ENCODE measurements at places on chromosomes 5 and 9. TPM values are rescaled to one million over a fixed set of nuclear protein-coding genes. Genes with fewer than 3 reads are reported as not detected.

SLC45A2 gene
- not detected for total RNA-seq

FGD3 gene
- 160 TPM for total RNA-seq

TEK gene
- not detected for total RNA-seq

- H3K4me3 ChIP-seq: no peak overlapping the region
- no peak for DNase-seq
- no peak overlapping the region for H3K27ac ChIP-seq
- no peaks in the 10 kb centered on the region for H3K27me3 ChIP-seq
- H3K36me3 ChIP-seq: no peaks in the 10 kb centered on the region
Observed at GRCh38 chr9:73597771-73598170, 446.1 kb downstream of the ANXA1 start.

DNA sequence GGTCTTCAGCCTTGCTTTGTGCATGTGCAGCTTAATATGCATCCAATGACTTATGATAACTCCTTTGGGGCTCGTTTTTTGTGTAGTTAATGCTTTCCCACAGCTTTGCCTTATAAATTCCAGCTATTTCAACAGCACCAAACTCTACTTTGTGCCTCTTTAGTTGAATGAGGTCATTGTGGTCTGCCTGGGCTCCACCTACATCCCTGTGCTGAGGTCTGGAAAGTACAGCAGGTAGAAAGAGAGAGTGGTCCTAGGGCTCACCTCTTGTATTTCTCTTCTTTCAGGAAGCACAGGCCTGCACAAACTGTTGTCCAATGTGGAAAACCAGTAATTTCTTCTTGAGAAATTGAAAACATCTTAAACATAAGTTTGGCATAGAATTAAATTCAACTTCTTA lies 167.2 kb downstream of the XRCC4 start:
- H3K4me3 ChIP-seq: no peak overlapping the region
- H3K4me1 ChIP-seq: peaks cover 2% of the 10 kb centered on the region
- DNase-seq: no peak
- peaks cover 2% of the 10 kb centered on the region for H3K36me3 ChIP-seq
- no peak overlapping the region for H3K27ac ChIP-seq

DNA sequence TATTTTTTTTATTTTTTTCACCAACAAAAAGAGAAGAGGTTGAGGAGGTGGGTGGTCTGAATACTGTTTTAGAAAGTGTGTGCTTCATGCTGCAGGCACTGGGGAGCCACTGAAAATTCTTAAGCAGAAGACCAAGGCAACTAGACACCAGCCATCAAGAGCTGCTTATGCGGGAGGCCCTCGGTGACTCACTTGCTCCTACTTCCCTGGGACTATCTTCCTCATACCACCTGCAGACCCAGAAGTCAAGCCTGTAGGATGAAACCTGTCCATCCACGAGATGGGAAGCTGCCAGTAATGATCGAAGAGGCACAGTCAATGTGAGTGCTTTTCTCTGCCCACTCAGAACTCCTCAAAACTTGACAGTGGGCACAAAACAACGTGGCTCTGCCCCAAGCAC lies 125.8 kb upstream of the SLC44A1 start:
- H3K36me3 ChIP-seq: no peaks in the 10 kb centered on the region
- peaks cover 45% of the 10 kb centered on the region for H3K4me1 ChIP-seq
- H3K4me3 ChIP-seq: no peak overlapping the region
- H3K27ac ChIP-seq: no peak overlapping the region
- DNase-seq: no peak
- no peaks in the 10 kb centered on the region for H3K27me3 ChIP-seq

- peaks cover 7% of the 10 kb centered on the region for H3K36me3 ChIP-seq
- peaks cover 6% of the 10 kb centered on the region for H3K27me3 ChIP-seq
- no peak overlapping the region for H3K27ac ChIP-seq
- no peak overlapping the region for H3K4me3 ChIP-seq
Observed at GRCh38 chr5:52985306-52985705, 3.8 kb upstream of the ITGA2 start.

- peaks cover 7% of the 10 kb centered on the region for H3K4me1 ChIP-seq
- DNase-seq: no peak
- H3K36me3 ChIP-seq: no peaks in the 10 kb centered on the region
Observed at GRCh38 chr9:136560586-136560985, 14.7 kb upstream of the NOTCH1 start.

GRCh38 chr5:96687812-96688453 lies 25.8 kb downstream of the CAST start:
- no peak for DNase-seq
- no peaks in the 10 kb centered on the region for H3K27me3 ChIP-seq
- H3K4me3 ChIP-seq: no peak overlapping the region

DNA sequence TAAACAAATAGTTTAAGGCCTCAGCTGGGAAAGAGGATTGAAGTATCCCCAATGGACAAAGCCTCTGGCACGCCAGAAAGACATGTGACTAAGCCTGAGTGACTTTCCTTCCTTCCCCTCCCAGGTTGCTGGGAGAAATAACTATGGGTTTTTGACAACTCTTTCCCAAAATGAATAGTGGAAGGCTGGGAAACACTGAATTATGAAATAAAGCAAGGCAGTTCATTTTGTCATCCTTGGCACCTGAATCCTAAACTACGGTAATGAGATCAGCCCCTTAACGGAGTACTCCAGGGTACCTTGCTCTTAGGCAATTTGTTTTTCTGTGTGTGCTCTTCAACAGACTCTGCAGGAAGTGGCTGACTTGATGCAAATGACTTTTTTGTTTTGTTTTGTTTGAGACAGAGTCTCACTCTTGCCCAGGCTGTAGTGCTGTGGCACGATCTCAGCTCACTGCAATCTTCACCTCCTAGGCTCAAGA lies 75.2 kb downstream of the LMNB1 start:
- H3K27me3 ChIP-seq: no peaks in the 10 kb centered on the region
- no peaks in the 10 kb centered on the region for H3K36me3 ChIP-seq
- DNase-seq: no peak
- peak overlapping the region; percentile 96 for H3K27ac ChIP-seq

GRCh38 chr5:71836084-71836483 lies 117.0 kb downstream of the CARTPT start:
- H3K4me3 ChIP-seq: no peak overlapping the region
- no peaks in the 10 kb centered on the region for H3K36me3 ChIP-seq
- H3K27me3 ChIP-seq: peaks cover 7% of the 10 kb centered on the region
- no peaks in the 10 kb centered on the region for H3K4me1 ChIP-seq
- no peak overlapping the region for H3K27ac ChIP-seq

DNA sequence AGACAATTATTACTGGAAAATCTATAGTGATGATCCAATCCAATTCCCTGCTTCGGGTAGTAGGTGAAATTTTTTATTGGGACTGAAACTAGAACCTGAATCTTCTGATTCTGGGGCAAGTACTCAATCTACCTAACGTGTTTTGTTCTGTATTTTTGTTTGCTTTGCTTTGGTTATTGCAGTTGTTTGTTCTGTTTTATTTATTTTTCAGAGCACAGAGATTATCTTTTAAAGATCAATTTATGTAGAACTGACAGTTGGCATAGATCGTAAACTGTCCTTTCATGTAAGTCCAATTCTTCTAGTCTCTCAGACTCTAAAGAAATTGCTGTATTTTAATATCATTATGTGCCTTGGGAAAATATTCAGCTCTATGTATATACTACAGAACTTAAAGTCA lies 401.6 kb downstream of the ANXA1 start:
- H3K4me3 ChIP-seq: no peak overlapping the region
- H3K27me3 ChIP-seq: no peaks in the 10 kb centered on the region
- H3K4me1 ChIP-seq: no peaks in the 10 kb centered on the region
- H3K27ac ChIP-seq: no peak overlapping the region
- H3K36me3 ChIP-seq: peaks cover 3% of the 10 kb centered on the region
- DNase-seq: no peak

GRCh38 chr9:74443036-74443750 lies 53.9 kb upstream of the RORB start:
- no peaks in the 10 kb centered on the region for H3K4me1 ChIP-seq
- H3K36me3 ChIP-seq: no peaks in the 10 kb centered on the region
- no peak overlapping the region for H3K27ac ChIP-seq

DNA sequence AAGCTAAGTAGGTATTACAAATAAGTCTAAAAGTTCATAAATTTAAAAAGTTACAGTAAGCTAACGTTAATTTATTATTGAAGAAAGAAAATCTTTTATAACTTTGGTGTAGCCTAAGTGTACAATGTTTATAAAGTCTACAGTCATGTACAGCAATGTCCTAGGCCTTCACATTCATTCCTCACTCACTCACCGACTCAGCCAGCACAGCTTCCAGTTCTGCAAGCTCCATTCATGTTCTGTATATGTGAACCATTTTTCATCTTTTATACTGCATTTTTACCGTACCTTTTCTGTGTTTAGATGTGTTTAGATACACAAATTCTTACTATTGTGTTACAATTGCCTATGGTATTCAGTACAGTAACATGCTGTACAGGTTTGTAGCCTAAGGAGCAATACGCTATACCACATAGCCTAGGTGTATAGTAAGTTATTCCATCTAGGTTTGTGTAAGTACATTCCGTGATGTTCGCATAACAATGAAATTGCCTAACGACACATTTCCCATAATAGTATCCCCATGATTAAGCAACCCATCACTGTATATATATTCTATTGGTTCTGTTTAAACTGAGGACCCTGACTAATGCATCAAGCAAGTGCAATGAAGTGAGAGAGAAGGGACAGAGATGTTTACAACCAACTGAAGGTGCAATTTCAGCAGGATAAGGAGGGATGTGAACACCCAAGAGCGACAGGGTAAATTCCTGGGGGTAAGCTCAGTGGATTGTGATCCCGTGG lies 88.9 kb upstream of the TRIO start:
- H3K27me3 ChIP-seq: no peaks in the 10 kb centered on the region
- no peak overlapping the region for H3K27ac ChIP-seq
- H3K4me1 ChIP-seq: no peaks in the 10 kb centered on the region

GRCh38 chr5:76808141-76808691 lies 10.6 kb upstream of the F2RL1 start:
- H3K4me3 ChIP-seq: no peak overlapping the region
- peaks cover 2% of the 10 kb centered on the region for H3K36me3 ChIP-seq
- H3K4me1 ChIP-seq: peaks cover 3% of the 10 kb centered on the region
- no peak overlapping the region for H3K27ac ChIP-seq
- DNase-seq: no peak

DNA sequence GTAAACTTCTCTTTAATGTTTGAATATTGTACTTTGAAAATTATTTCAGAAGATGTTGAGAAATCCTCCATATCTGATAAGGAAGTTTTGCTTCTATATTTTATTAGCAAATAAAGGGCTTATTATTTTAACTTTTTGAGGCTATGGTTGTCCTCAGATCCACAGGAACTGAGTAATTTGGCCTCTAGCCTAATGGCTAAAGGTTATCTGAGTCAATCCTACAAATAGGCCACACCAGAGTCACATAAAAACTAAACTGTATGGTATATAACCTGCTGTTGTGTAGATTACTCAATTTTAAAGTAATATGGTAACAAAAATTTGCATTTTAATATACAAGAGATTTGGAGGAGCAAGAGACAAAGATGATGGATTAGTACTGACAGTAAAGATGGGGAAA lies 549.2 kb upstream of the GRAMD2B start:
- DNase-seq: no peak
- no peaks in the 10 kb centered on the region for H3K4me1 ChIP-seq
- no peaks in the 10 kb centered on the region for H3K36me3 ChIP-seq
- H3K27me3 ChIP-seq: no peaks in the 10 kb centered on the region
- H3K27ac ChIP-seq: no peak overlapping the region

DNA sequence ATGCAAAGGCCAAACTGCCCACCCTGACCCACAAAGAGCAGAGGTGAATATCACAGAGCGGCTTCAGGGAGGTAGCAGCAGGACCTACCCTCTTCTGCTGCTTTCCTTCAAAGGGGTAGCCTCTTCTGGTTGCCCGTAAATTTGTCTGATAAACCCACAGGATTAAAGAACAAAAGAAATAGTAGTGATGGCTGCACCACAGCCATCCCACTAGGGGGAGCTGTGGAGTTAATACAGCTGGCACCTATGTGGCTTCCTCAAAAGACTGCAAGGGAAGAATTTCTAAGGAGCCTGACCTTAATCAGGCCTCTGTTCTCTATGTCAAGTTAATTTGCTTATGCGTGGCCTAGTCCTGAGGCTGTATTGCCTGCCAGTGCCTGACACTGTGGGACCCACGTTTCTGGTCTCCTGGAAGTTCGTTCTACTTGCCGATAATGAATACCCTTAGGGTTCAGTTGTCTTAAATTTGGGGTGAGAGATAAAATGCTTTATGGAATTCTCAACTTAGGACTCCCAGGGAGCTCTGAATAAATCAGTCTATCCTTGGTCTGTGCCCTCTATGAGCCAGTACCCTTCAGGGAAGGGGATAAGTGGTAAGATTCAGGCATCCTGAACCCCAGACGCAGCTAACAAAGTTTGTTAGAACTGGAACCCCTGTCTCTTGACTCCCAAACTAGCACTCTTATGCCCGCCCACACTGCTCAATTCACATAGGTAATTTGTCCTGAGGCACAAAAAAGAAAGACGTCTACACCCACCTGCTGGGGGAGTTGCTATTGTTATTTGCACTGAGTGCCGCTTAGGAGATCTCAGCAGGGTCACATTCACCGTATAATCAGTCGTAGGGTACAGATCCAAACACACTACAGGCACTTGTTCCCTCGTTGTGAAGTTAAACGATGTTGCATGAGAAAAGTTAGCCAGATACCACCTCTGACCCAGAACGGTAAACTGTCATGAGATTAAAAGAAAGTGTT lies 77.1 kb downstream of the SUSD1 start:
- peaks cover 7% of the 10 kb centered on the region for H3K36me3 ChIP-seq
- H3K4me3 ChIP-seq: no peak overlapping the region
- peak; percentile 38 for DNase-seq
- no peak overlapping the region for H3K27ac ChIP-seq
- peaks cover 20% of the 10 kb centered on the region for H3K4me1 ChIP-seq
- no peaks in the 10 kb centered on the region for H3K27me3 ChIP-seq

Measured in T-helper 17 cell (primary cell).